Osteoblast (primary cell): ENCODE measurements at places on chromosomes 5 and 9. TPM values are rescaled to one million over a fixed set of nuclear protein-coding genes. Genes with fewer than 3 reads are reported as not detected.

- DNase-seq: no peak
Observed at GRCh38 chr9:93357649-93358048, 93.8 kb upstream of the FAM120A start.

GRCh38 chr9:19512103-19512832 is 103.5 kb downstream of the ACER2 start:
- no peak for DNase-seq

Gene ECM2
- 55.4 and 62.2 TPM in 2 replicates for total RNA-seq

DNA sequence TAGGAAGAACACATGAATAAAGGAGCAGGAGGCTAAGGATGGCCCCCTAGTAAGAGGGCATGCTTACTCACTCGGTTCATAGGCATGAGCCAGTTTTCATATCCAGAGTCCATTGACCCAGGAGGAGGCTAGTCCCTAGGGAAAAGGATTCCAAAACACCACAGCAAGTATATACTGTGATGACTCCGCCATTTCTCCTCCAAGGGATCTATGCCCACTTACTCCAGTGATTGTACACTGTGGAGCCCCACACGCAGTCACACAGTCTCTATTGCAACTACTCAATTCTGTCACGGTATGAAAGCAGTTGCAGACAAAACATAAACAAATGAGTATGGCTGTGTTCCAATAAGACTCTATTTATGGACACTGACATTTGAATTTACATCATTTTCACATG is 117.7 kb upstream of the ALDH1B1 start:
- no peak for DNase-seq

- DNase-seq: no peak
Observed at GRCh38 chr5:141121563-141121962, at the start of gene PCDHB4. Gene PCDHB4, plus strand, starts transcription at chr5:141121818. Its CDS starts 181 bp downstream, at chr5:141121999.
